ENCODE measurements at places on chromosomes 3 and 15.

DNA sequence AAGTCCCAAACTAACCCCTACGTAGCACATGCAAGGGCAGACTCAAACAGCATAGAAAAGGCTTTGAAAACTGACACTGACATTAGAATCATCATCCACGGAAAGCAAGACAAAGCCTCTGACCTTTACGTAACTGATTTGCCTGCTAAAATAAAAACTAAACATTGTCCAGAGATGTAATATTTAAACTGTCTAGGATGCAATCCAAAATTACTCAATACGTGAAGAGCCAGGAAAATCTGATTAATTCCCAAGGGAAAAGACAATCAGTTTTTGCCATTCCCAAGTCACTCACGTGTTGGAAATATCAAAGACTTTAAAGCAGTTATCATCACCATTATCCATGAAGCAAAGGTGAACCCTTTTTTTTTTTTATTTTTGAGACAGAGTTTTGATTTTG is 13.3 kb upstream of the IQCF1 start:
- no peak for DNase-seq

DNA sequence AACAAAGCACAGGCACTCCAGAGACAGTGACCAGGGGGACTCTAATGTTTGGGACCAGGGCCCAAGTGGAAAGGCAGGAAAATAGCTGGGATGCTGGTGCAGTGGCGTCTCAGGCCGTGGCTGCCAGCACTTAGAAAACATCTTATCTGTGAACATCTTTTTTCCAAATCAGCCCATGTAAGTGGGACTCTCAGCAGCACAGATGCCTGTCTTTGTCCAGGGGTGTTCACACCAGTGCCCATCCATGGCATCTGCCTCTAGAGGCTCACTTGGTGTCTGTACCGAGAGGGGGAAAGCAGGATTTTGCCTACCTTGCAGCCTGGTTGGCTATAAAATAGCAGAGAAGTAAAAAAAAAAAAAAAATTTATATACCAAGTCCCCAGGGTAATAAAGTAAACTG is 26.7 kb downstream of the SLC12A8 start:
- DNase-seq: no peak

GRCh38 chr3:47243419-47244147 is 39.0 kb downstream of the KIF9 start:
- DNase-seq: no peak

DNA sequence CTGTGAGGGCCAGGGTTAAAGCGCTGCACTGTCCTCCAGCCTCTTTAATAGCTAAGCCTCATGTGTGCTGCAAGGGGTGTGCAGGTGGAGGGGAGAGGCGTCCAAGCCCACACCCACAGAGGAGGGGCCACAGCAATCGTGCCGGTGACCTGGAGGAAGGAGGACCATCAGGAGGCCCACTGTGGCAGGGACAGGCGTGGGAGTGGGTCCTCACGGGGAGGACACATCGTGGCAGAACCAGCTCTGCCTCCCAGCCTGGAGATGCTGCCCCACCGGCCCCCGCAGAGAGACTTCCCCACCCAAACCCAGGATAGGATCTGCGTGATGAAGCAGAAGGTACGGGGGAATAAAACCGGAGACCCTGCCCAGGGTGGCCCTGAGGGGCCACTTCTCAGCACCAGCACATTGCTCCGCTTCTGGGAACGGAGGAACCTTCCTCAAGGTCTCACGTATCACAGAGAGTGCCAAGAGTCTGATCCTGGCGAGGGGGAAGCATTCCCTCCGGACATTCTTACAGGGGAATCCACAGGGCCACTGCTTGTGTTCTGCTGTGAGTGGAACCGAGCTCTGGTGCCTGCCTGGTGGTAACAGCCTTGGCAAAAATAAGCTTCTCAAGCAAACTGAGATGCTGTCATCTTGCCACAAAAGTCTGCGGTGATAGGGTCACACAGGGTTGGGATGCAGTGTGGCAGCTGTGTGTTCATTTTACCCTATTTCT is 199.8 kb downstream of the XXYLT1 start:
- DNase-seq: no peak

- DNase-seq: no peak
These were observed 35.7 kb upstream of the GRAMD1C start for GRCh38 chr3:113802795-113803455.

- no peak for DNase-seq
These were observed 138.5 kb downstream of the RORA start for GRCh38 chr15:61090386-61091288.

DNA sequence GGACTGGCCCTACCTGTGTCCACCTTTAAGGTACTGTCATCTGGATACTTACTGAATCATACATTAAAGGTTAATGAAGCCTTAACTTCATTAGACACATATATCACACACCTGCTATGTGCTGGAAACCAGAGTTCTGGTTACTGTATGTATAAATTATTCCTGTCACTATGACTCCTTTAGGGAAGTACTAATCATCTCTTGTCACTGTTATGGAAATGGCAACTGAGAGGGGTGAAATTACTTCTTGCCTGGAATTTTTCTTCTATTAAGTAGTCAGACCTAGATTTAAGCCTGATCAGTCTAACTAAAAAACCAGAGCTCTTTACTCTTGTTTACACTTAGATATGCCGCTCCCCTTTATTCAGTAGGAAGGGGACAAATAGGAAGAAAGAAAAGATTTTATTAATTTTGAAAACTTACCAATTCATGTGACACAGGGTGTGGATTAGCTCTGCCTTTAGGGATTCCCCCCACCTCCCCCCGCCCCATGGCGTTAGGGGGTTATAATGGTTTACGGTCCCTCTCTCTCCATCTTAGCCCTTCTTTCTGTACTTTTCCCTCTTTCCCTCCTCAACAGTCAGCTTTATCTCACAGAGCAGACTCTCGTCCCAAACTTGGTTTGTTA is 152.5 kb downstream of the KLHL25 start:
- DNase-seq: no peak

DNA sequence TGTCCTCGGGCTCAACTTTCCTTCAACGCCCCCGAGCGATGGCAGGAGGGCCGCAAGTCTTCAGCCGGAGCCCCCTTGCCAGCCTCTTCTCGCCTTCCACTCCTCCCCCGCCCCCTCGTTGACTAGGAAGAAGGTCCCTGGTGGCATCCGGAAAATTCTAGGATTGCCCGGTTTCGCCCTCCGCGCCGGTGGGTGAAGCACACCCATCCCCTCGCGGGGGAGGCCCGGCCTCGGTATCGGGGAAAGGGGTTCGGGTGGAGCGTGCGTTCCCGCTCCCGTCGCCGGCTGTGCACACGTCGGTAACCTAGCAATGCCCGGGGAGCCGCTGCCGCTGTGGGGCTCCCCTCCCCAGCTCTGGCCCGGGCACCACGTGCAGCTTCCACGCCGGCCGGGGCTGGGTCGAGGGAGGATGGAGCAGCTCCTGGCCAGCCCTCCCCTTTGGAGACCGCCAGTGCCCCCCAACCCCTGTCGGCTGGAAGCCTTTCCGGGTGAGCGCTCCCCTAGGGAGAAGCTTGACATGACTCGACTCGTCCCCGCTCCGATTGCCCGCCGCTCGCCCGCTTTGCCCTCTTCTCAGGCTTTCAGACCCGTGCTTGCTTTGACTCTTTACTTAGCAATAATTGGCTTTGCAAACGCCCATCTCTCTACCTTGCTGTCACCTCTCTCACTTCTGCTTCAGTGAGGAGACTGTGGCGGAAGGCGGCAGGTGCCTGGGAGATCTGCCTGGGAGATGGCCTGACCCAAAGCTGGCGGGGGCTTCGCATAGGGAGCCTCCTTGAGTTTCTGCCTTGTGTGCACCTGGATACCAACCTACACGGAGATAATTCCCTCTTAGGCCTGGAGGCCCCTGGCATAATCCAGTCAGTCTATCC is 1.3 kb downstream of the CACNA1D start:
- no peak for DNase-seq

GRCh38 chr15:88256279-88257230 is at the start of gene NTRK3:
Gene NTRK3, minus strand, starts transcription at chr15:88256739. Its CDS starts 586 bp downstream, at chr15:88256153.
- DNase-seq: peak; percentile 13

DNA sequence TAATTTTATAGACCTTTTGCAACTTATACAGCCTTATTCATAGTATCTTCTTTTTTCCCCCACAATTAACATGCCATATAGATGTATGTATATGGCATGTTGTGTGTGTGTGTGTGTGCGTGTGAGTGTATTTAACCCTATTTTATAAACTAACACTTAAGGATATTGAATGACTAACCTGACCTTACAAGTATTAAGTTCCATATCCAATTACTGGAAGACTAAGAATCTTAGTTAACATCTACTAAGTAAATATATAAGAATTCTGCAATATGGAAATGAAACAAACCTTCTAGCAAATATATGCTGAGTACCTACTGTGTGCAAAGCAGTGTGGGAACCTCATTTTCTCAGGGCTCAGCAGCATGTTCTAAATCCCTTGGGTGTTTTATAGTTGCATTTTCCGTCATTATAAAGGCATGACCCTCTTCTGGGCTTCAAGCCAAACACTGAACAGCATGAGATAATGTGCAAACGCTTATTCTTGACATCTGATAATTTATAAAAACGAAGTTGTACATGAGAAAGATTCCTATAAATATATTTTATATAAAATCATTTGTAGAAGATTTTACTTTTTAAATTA is 105.5 kb downstream of the NLGN1 start:
- peak; percentile 50 for DNase-seq

- no peak for DNase-seq
These were observed 187.5 kb downstream of the SPATA16 start for GRCh38 chr3:172953571-172953970.

DNA sequence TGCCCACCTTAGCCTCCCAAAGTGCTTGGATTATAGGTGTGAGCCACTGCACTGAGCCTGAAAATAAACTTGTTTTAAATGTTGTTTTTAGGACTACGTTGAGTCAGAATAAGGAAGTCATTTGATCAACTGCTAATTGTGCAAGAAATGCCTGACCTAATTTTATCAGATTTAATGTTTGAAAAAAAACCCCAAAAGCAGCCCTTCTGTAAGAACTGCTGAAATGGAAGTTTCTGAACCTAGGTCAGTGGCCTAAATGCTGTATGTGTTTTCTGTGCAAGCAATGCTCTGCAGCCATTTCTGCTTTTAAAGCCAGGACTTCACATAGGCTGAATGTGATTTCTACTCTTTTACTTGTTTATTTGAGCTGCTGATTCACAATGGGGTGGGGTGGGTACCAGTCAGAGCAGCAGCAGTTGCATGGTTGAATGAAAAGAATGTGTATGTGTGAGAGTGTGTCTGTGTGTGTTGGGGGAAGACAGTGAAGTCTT is 6.6 kb downstream of the GPX1 start:
- DNase-seq: peak; percentile 88

DNA sequence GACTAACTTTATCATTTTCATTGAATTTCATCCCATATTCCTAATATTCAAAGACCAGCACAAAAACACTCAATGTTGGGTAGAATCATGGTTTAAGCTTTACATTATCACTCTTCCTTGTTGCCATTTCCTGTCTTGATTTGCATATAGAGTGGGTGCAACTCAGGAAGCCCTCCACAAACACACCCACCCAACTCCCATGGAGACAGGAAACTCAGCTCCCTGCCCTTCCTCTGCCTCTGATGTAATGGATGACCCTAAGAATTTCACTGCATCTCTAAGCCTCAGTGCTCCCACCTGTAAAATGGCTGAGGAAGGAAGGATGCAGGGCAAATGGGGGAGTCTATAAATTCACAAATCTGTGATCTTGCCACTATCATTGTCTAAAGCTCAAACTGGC is 98.1 kb upstream of the BFSP2 start:
- no peak for DNase-seq

GRCh38 chr3:100891827-100892226 is 101.4 kb downstream of the ABI3BP start:
- DNase-seq: no peak

DNA sequence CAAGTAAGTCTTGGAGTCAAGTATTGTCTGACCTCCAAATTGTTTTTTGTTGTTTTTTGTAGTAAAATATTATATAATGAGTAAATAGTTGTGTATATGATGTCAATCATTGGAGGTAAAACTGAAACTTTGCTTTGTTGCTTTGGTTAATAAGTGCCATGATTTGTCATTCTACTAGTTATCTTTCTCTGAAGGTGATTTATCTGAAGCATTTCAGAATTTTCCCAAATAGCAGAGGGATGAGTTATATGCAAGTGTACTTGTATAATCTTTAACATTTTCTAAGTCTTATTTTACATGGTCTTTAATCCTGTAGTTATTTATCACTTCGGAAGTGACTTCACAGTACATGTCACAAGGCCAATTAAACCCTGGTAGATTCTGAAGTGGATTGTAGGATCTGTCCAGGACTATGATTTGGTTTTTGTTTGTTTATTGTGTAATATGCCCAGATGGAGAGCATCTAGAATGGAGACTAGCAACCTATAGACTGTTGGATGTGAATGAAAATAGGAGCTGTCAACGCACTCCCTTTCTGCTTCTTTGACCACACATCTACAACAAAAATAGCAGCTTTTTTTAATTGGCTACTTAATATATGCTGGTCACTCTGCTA is 93.1 kb upstream of the SAMMSON start:
- DNase-seq: no peak

DNA sequence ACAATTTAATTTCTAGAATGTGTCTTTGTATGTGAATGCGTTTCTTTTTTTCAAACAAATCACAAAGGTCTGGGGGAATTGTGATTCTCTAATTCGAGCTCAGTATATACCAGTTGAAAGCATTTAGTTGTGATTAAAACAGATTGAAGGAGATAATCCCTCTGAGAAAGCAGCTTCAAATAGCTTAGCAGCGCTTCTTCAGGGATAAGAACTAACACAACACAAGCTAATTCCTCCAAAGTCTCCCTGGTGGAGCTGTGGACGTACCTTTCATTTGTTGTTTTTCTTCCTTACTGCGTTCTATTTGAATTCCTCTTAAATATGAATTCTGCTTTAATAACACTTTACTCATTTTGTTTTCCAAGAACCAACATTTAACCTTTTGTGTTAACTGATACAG is 286.7 kb downstream of the ROBO2 start:
- no peak for DNase-seq

- DNase-seq: no peak
These were observed 87.6 kb downstream of the BDH1 start for GRCh38 chr3:197468167-197468566.

DNA sequence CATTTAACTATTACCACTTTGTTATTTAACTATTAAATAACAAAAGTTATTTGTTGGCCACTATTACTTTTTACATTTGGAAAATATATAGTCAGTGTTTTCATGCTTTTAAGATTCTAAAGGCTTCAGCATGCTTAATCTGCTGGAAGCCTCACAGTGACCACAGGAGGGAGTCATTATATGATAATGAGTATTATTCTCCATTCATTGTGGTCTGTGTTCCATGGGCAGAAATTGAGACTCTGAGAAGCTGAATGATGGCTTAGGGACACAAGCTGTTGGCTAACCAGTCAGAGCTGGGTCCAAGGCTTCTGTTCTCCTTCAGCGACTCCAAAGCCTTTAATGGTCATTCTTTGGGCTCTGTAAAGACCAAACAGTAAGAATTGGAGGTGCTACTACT is 64.7 kb downstream of the BFSP2 start:
- DNase-seq: peak; percentile 61
